ENCODE measurements at places on chromosomes 7 and 10. TPM values are rescaled to one million over a fixed set of nuclear protein-coding genes. Genes with fewer than 3 reads are reported as not detected.

Gene ZNF273
- polyA plus RNA-seq: 6.6 TPM

Gene ABCC2
- polyA plus RNA-seq: 1.9 TPM

- DNase-seq: no peak
These were observed 50.7 kb downstream of the PDGFA start for GRCh38 chr7:468681-469562.

DNA sequence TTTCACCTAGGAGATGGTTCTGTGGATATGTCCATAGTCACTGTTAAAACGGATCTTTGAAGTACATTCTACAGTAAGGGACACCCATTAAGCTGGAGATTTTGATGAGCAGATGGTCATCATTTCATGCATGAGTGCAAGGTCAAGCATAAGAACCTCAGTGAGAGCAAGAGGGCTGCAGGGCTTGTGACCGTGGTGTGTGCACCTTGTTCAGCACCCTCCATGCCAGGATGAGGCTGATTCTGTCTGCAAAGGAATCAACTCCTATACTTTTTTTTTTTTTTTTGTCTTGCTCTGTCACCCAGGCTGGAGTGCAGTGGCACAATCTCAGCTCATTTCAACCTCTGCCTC is 17.6 kb downstream of the PDSS1 start:
- DNase-seq: no peak

DNA sequence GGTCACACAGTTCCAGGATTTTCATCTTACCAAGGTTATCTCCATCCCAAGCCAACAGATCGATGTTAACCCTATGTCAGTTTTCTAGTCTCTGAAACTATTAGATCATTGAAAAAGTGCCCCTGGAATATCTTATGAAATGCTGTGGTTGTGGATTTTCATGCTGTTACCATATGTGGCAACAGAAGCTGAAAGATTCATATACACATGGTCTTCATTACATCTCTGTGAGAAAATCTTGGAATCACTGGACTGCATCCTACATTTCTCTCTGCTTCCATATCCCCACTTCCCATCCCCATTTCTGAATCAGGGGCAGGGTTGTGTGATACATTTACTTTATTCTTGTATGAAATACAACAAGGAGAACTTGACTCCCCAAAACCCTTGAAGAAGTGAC is 146.1 kb downstream of the SLC16A9 start:
- no peak for DNase-seq
